ENCODE measurements at places on chromosomes 6 and 20. TPM values are rescaled to one million over a fixed set of nuclear protein-coding genes. Genes with fewer than 3 reads are reported as not detected.

The SLC22A2 gene
- not detected for total RNA-seq

The IPCEF1 gene
- total RNA-seq, result under 0.01 TPM

The BPIFB1 gene
- not detected for total RNA-seq

The TIAM2 gene
- total RNA-seq, result 4.7 TPM

The DBNDD2 gene
- 1.3 TPM for total RNA-seq

The GPRC6A gene
- not detected for total RNA-seq

The SLC22A16 gene
- not detected for total RNA-seq

The PARD6B gene
- 0.90 TPM for total RNA-seq

The SLC17A1 gene
- not detected for total RNA-seq

The FRK gene
- under 0.01 TPM for total RNA-seq

The OR2H2 gene
- not detected for total RNA-seq

The TUBB2A gene
- total RNA-seq, result 182 TPM

The SNAI1 gene
- total RNA-seq, result 0.54 TPM

The TMEM217 gene
- total RNA-seq, result 1.4 TPM

The TBXT gene
- not detected for total RNA-seq

The EPHA7 gene
- not detected for total RNA-seq

The SLC35F1 gene
- not detected for total RNA-seq

The SPATS1 gene
- not detected for total RNA-seq

The PHACTR1 gene
- total RNA-seq, result not detected

The SAPCD1 gene
- not detected for total RNA-seq

The HUS1B gene
- total RNA-seq, result 0.56 TPM

The TRDN gene
- not detected for total RNA-seq

The BCAS1 gene
- under 0.01 TPM for total RNA-seq

The BACH2 gene
- 1.3 TPM for total RNA-seq

The TMEM244 gene
- 0.28 TPM for total RNA-seq

The GRM1 gene
- not detected for total RNA-seq

All from IMR-90 (cell line).